ENCODE measurements at places on chromosomes 6 and 20.
A peak's percentile ranks its signal among the peaks of the same experiment; 100 is the strongest.

- no peak for DNase-seq
These were observed 213.6 kb upstream of the SUPT3H start for GRCh38 chr6:45591306-45591705.

- peak; percentile 51 for DNase-seq
These were observed 178.4 kb downstream of the DLL1 start for GRCh38 chr6:170112583-170112860.

DNA sequence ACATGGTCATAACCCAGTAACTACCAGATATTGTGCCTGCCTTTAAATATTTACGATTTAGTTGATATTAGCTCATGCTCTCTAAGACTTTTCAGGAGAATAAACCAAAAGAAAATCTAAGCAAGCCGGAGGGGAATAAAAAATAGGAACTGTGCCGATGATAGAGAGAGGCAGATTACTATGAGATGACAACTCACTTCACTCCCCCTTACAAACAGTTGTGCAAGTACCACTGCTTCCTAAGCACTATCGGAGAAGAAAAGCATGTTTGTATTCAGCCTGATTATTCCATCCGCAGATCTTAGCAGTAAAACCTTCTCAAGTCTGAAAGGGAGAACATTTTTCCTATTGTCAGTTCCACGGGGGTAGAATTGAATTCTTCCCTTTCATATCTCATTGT lies 294.4 kb downstream of the KCNQ5 start:
- no peak for DNase-seq

DNA sequence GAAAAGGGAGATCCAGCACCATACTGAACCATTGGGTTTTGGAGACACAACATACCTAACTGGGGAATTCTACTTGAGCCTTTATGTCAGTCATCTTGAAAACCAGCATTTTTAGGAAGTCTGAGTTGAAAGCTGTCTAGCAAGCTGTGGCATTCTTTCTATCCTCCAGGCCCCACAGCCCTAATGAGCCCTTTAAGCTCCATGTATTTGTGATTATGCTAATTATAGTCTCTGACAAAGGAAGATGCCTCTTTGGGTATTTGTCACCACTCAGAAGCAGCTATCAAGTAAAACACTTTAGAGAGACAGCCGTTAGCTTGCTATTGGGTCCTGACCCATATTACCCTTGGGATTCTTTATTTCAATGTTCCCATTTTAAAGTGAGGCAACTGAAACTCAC lies 159.5 kb upstream of the MANEA start:
- no peak for DNase-seq

- DNase-seq = peak; percentile 73
These were observed 72.7 kb downstream of the TRAM2 start for GRCh38 chr6:52503851-52504781.

DNA sequence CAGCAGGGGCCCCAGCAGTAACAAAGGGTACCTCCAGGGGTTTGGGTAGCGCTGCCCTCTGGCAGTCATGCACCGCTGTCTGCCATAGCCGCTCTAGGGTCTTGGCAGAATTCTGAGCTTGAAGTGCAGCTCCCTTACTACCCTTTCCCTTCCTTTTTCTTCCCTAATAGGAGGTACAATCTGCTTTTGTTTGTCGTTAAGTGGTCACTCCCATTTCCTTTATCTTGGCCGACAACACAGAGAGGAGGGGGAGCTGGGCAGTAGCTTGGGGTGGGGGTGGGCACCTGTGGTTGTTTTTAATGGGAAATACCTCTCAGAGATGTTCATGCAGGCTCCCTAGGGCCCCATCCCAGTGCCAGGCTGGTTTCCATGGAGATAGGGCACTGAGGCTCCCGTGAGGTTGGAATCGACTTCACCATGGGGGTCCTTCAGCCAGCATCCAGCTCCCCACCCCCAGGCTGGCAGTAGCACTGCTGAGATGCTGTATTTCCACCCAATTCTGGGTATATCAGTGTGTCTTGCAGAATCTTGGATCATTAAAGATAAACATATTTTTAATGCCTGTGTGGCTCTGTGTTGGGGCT lies 18.6 kb downstream of the CCDC167 start:
- no peak for DNase-seq

DNA sequence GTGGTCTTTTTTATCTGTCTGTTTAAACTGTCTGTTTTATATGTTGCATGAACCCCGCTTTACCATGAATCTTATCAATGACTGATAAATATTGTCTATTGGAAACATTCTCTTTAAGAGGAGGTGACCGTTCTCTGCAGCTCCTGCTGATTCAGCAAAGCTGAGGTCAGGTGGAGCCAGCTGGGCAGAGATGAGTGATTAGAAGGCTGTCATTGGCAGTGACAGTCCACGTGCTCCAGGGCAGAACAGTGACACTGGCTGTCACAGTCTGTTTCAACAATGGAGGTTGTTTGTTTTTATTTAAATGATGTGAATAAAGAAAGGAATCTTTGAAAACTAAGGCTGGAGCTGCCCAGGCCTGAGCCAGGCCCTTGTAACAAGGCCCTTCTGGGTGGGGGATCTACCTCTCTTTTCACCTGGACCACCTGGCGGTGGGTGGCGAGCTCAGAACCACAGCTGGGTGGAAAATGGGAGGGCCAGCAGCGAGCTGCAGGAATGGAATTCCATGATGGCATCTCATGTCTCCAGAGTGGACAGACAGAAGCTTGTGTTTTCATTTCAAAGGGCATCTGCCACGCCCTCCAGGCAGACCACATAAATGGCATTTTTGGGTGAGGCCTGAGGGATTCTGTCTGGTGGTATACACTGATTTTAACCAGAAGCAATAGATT lies 12.6 kb downstream of the SYNJ2 start:
- DNase-seq = no peak

- DNase-seq = no peak
These were observed 275.0 kb downstream of the KHDC1L start for GRCh38 chr6:72950114-72950860.

DNA sequence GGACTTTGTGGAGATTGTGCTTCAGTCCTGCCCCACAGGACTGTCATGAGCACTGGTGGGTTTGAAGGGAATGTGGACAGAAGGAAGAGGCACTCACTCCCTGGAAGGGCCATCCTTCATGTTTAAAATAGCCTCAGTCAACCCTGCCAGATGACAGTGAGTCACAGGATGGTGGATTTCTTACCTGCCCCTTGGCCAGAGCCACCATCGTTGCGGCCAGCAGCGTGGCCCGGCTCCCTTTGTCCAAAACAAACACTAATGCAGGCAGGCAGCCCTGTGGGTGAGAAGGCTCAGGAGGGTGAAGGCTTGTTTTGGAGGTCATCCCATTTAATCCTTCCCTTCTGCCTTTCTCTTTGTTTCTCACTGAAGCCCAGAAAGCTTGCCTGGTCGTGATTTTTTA lies 422.7 kb downstream of the CD83 start:
- DNase-seq = no peak

DNA sequence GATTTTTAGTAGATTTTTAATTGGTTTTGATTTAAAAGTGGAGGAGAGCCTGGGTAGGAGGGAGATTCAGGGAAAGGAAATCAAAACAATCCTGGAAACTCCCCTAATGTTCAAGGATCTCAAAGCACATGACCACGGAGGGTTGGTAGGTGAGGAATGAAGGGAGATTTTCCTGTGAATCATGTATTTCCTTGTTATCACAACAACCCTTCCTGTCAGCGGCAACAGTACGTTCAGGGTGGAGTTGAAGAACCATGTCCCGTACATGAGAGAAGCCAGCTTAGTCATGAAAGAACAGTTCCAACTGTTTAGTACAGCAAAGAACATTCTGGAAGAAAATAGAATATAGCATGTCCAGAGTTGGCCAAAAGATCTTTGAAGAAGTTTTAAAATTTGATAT lies 79.4 kb upstream of the SCAF8 start:
- no peak for DNase-seq

- DNase-seq = no peak
These were observed 18.7 kb downstream of the ADRM1 start for GRCh38 chr20:62321521-62321948.

- no peak for DNase-seq
These were observed 294.1 kb downstream of the NRN1 start for GRCh38 chr6:5712349-5713215.

- no peak for DNase-seq
These were observed 18.8 kb downstream of the MRAP2 start for GRCh38 chr6:84052204-84052882.

GRCh38 chr6:47130086-47130485 lies 88.0 kb upstream of the ADGRF1 start:
- DNase-seq = no peak

- DNase-seq = no peak
These were observed 30.4 kb downstream of the CD40 start for GRCh38 chr20:46148313-46149208.

- DNase-seq = no peak
These were observed 62.2 kb downstream of the UBE2V1 start for GRCh38 chr20:50050660-50051308.

- no peak for DNase-seq
These were observed 497.0 kb downstream of the EPHA7 start for GRCh38 chr6:92922216-92922806.

Measured in type B pancreatic cell (in vitro differentiated cells).